ENCODE measurements at places on chromosomes 3 and 15.

DNA sequence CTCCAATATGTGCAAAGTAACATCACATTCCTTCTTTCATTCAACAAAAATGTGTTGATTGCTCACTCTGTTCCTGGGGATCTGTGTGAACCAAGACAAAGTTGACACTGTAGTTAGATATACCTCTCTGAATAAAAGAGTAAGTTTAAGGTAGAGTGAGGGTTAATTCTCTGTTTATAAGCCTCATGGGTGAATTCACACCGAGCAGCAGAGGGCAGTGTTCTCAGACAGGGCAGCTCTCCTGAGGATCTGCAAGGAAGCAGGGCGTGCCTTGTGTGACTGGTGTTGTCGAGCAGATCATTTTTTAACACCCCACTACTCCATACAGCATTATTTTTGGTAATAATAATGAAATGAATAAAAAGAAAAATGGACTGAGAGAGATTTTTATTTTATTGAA, 34.4 kb downstream of the PAQR9 start:
- no peak for DNase-seq

DNA sequence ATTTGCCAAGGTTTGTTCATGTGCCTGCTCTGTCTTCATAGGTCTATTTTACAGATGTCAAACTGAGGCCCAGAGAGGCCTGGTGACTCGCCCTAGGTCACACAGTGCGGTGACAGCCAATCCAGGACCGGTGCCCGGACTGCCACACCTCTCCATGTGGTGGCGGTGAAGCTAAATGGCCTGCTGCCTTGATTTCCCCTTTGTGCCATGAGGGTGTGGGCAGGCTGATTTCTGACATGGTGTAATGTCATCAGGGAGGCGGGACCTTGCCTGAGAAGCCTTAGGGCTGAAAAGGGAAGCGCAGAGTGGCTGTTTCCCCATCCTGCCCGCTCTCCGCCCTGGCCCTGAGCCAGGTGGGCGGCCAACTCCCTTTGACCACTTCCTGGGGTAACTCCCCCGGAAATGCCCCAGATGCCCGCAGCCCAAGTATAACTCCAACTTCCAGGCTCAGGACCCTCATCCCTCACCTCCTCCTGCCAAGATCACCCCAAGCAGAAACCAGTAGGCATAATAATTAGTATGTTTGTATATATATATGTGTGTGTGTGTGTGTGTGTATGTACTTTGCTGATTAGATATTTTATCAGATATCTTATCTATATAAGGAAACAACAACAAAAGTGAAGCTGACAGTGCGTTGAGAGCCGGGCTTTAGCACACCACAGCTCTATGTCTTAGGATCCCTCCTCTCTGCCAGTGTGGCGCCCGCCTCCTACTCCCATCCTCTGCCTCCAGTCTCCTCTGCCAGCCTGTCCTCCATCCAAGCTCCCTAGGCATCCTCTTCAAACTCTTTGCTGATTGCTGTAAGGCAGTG, 63.9 kb downstream of the IQSEC1 start:
- DNase-seq = no peak

DNA sequence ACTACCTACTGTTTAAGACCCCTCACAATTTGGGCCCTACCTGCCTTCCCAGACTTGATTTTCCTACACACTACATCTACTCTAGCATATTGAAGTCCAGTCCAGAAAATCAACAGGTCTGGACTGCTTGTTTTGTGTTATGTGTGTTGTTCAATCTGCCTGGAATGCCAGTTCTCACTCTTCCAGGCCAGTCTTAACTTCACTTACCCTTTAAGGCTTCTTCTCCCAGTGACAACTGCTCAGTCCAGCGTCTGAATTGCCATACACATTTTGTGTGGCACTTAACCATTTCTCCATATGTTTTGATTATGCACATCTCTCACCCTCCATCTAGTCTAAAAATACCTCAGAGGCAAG, 1.1 kb downstream of the TICRR start:
- DNase-seq = no peak

DNA sequence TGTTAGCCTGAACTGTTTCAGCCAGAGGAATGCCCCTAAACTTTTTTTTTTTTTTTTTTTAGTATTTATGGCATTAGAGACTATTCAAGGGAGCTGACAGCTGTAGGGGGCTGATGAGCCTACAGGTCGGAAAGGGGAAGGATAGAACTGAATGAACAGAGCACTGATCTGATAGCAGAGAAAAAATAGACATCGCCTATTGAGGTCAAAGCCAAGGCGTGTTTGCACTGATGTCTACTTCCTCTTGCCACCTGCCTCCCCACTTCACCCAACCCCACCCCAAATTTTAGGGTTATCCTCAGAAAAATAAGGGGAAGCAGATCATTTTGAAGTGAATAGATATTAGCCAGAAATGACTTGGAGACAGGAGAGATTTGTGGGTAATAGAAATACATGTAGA, 3.0 kb upstream of the ZMAT3 start:
- DNase-seq = no peak

DNA sequence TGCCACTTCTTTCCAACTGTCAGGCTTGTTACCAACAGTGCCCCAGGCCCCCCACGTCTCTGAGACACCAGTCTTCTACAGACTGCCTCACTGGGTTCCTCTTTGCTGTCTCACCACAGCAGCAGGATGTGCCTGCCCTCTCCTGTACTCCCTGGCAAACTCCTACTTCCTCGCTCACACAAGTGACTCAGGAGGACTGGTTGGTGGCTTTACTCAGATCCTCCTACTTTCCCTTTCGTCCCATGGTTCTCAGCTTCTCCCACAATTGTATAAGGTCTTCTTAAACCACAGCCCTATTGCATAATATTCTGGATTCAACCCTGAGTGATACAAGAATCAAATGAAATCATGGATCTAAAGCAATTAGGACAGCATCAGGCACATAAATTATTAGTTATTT, 246.6 kb upstream of the PROK2 start:
- no peak for DNase-seq

DNA sequence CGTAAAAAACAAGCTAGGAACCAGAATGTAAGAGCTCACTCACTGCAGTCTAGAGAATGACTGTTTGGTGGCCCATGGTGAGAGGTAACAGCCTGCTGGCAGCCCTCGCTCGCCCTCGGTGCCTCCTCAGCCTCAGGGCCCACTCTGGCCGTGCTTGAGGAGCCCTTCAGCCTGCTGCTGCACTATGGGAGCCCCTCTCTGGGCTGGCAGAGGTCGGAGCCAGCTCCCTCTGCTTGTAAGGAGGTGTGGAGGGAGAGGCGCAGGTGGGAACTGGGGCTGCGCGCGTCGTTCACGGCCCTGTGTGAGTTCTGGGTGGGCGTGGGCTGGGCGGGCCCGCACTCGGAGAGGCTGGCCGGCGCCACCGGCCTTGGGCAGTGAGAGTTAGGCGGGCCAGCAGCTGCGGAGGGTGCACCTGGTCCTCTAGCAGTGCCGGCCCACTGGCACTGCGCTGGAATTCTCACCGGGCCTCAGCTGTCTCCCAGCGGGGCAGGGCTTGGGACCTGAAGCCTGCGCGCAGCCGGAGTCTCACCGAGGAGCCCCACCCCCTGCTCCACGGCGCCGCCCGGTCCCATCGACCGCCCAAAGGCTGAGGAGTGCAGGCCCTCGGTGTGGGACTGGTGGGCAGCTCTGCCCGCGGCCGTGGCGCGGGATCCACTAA, 420.6 kb downstream of the RBMS3 start:
- DNase-seq = no peak

DNA sequence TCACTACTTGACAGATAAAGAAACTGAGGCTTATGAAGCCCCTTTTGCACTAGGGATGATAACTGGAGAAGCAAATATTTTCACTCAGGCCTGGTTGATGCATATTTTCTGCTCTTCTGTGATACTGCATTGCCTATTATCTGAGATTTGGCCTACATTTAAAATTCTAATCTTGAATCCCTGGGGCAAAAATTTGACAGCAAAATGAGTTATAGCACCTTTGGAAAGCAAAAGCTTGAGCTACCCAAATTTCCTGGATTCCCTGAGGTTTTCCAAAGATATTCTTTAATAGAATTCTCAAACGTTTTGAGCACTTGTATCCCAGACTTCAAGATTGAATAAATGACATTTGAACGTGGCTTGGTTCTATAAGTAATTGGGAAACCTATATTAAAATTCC, 86.1 kb downstream of the NAALADL2 start:
- no peak for DNase-seq

DNA sequence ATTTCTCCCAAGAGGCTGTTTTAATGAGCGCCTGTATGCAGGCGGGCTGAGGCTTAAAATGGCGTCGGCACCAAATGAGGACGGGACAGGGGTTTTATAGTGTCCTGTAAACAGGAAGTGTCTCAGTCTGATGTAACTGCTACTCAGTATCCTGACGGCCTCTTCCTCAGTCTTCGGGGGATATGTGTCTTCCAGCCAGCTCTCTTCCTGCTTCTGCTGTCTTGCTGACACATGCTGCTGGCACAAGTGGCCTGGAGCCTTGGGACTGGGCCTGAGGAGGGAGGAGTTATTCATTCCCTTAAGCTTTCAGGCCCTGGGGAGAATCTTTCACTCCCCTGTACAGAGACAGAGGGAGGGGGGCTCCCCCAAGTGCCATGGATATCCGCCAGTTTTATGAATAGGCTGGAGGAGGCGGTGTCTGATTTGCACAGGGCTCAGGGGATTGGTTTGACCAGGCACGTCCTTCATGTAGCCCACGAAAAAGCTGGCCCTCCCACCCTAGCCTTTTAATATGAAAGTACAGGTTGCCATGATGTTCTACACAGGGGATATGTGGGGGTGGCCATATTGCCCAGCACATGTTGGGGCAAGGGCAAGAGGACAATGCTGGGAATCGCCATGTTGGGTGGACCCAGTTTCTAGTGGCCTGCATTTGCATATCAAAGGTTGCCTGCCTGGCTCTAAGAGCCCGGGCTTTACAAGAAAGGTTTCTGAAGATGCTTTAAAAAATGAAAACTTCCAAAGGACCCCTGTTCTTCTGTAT, 19.9 kb downstream of the NDUFB4 start:
- no peak for DNase-seq

DNA sequence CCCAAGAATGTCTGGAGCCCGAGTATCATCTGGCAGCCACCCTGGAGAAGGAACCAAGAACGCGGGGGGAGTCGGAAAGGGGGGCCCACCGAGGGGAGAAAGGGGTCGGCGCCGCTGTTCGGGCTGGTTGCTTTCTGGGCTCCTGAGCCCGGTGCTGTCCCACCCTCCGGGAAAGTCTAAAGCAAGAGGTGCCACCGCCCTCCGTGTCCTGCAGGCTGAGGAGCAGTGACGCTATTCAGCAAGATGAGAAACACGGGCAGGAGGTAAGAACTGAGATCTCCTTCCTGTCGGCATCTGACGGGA, 234.8 kb downstream of the XXYLT1 start:
- no peak for DNase-seq

DNA sequence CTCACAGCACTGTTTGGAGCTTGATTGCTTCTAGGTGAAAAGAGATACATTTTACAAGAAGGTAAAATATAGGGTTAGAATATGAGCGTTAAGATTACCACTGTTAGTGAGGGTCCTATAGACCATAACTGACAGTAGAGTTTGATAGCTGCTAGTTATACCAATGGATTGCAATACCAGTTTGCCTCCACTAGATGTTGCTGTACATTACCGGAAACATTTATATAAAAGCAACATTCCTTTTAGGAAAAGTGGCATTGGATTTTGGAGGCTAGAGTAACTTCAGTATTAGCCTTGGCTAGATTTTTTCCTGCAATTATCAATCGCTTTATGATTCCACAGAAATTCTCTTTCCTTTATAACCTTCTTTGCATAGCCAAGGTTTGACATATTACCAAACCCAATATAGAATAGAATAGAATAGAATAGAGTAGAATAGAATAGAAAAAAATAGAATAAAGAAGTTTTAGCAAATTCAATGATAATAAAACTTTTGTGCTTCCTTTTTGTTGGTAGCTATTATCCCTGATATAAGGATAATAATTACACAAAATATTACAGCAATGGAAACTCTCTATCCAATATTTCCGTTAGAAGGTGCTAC, 1093.6 kb upstream of the ALCAM start:
- DNase-seq = no peak

DNA sequence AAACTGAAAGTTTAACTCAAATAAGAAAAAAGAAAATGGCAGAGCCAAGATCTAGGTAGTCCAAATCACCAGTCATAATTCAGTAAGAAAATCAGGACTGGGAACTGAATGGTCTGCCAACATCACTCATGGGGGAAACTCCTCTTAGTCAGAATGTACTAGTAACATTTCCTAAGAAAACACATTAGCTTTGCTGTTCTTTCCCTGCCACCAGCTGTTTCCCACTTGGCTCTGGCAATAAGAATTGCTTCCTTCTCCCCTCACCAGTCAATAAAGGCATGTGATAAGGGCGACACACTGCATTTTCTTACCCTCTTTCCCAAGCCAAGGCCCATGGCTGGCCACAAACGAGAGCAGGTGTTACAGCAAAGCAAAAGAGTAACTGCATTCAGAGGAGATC, 46.1 kb downstream of the PIK3R4 start:
- DNase-seq = no peak

DNA sequence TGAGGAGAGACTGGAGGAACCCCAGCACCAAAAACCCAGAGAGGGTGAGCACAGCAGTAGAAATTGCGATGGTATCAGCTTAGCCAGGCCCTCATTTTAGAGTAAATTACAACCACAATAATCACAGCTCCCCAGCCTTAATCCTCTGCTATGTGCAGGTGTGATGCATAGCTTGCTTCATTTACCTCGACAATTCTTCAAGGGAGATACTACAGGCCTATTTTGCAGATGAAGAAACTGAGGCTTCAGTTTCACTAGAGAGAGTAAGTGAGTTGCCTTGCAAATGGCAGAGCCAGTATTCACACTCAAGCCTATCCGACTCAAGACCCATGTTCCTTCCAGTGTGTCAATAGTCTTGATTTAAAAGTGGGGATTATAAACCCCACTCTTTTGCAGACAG, 33.4 kb downstream of the LSM3 start:
- no peak for DNase-seq

DNA sequence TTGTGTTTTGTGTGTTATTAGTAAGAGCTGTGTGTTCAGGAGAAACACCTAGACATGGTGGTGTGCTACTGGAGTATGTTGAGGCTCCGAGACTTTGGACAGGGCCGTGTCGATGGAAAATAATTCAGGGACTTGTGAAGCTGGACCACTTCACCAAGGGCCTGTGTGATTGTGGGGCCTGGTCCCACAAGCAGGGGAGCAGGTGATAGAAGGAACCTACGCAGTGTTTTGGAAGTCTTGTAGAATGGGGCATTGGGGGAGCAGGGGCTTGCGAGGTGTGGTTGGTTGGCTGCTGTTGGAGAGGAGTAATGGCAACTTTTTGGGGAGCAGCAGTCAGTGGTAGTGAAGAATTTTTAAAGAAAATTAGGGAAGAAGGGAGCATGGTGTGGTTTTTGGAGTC, 48.7 kb downstream of the TRIM71 start:
- no peak for DNase-seq

GRCh38 chr3:126394179-126394976, at the start of gene CFAP100:
Gene CFAP100 (plus strand): TSS chr3:126394909. CDS start chr3:126396001, 1,092 bp downstream.
- peak; percentile 36 for DNase-seq

DNA sequence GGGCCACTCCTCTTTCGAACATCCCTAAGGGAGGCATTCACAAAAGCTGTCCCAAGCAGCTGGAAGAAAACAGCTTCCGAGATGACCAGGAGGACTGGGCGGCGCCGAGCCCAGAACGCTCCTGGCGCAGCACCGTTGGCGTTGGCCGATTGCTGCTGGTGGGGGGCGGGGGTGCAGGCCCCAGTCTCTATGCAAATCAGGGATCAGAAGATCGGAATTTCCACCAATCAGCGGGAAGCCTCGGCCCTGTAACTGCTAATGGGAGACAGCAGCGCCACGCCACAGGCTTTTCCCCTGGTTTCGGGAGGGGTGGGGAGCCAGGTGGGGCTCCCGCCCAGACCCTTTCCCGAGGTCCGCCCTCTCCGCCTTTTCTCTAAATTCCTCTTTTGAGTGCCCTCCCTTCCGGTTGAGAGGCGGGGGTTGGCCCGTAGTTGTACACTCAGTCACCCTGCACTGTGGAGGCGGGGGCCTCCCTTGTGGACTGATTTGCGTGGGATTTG, 27.0 kb downstream of the HMCES start:
- no peak for DNase-seq

Data from NCI-H187 (cell line).